ENCODE measurements at places on chromosomes 1 and 21.

GRCh38 chr1:162625679-162626078 lies 6.6 kb upstream of the DDR2 start:
- DNase-seq = no peak

DNA sequence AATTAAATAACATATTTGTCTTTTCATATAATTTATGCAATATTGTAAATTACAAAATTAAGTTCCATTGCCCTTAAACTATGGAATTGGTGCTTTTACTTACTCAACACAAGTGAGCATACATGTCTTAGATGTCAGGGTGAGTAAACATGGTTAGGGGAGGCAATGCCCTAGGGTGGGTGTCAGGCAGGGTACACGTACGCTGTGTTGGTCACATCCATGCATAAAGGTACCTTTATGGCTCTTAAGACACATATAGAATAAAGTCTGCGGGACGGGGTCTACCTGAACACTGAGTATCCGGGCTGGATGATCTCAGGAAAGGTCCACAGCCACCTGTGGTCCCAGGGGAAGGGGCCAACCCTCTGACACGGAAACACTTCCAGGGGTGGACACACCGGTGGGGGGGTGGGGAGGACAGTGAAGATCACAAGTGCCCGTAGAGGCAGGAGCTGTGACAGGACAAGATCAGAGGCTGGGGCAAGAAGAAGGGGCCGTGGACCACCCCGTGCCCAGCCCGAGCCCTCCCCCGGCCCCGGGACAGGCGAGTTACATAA lies 720 bp downstream of the LIN9 start:
- no peak for DNase-seq

DNA sequence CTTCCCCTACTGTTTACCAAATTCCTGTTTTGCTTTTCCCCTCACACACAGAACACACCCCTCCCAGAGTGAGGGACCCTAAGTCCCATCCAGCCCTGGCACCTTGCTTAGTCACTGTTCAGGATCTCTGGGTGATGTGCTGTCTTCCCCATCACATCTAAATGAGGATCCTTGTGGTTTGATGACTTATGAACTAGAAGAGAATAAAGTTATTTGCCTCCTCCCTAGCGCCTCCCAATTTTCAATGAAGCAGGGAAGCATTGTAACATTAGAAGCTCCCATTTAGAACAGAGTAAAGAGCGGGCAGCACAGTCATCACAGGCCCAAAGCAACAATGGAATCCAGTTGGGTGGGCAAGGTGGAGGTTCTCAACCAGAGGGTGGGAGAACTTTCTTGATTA lies 27.0 kb downstream of the DISC1 start:
- no peak for DNase-seq

DNA sequence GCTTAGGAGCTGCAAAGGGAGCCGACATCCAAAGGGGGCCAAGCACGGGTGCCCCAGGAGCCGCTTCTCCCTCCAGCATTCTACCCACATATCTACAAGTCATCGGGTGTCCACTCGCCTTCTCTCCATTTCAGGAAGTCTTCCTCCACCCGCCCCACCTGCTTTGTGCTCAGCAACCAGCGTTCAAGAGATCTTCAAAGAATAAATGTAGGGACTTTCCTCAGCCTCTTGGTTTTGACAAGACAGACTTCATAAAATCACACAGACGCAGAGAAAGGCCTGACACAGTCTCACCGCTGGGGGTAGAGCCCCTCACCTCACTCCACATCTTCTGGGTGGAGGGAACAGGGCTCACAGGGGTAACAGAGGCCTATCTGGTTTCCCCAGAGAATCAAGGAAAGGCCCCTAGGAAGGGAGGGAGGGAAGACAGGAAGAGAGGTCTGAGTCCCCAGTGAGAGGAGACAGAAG lies 49.5 kb downstream of the SSBP3 start:
- no peak for DNase-seq

DNA sequence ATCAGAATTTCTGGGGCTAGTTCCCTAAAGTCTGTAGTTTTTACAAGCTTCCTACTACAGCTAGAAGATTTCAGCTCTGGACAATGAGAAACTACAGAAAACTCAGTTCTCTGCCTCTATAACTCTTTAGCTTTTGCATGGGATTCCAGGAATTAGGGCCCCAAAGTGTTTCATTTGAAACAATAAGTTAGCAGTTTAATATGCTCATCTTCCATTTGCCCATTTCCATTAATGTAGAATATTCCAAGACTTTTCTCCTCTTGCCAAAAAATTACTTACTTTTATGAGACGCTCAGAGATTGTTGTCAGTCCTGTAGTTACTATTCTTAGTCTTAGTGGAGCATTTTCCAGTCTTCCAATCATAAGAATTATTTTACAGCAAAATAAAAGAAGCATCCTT lies 719.9 kb downstream of the ADGRL2 start:
- DNase-seq = no peak

DNA sequence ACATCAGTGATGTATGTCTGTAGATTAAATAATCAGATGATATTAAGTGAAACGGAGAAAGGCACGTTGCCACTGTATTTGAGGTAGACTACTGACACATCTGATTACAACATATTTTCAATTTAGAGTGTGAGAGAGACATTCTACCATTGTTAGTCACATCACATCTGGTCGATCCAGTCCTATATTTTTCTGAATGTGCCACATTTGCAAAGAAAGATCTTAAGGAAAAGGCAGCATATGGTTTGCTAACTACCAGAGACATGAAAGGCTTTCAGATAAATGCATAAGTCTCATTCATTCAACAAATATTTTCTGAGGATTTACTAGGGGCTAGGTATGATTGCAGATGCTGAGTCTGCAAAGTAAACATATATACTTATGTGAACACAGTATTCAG lies 114.3 kb upstream of the RUNX1 start:
- DNase-seq = no peak

DNA sequence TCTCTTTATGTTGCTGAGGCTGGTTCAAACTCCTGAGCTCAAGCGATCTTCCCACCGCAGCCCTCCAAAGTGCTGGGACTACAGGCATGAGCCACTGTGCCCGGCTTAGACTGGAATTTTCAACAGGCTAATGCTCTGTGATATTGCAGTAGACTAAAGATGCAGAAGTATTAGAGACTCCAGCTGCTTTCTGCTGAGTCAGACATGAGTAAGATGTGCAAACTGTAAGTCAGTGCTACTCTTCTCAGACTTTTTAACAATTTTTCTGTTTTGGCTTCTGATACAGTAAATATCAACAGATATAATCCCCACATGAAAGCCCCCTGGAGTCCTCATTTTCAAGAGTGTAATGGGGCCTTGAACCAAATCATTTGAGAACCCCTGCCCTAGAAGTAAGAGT lies 29.3 kb upstream of the NLRP3 start:
- DNase-seq = no peak

DNA sequence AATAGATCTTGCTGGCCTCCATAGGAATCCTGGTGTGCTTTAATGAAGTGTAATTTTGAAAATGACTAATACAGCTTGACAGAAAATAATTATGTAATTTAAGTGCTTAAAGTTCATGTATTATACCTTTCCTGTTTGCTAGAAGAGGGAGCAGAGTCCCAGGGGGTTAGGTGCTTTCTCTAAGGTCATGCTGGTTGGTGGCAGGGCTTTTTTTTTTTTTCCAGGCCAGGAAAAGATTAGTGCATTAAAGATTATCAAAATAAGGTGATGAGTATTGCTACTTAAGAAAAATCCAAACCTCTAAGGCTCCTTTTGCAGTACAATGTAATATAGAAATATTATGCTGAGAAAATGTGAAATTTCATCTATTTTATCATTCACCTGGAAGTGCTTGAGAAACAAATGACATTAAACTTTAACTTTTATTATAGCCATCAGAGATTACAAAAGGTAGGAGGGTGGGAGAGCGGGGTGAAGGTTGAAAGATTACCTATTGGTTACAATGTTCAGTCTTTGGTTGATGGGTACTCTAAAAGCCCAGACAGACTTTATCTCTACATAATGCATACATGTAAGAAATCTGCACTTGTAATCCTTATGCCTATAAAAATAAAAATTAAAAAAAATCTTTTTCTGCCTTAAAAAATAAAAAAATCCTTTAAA lies 110.8 kb downstream of the RABGAP1L start:
- DNase-seq = no peak

DNA sequence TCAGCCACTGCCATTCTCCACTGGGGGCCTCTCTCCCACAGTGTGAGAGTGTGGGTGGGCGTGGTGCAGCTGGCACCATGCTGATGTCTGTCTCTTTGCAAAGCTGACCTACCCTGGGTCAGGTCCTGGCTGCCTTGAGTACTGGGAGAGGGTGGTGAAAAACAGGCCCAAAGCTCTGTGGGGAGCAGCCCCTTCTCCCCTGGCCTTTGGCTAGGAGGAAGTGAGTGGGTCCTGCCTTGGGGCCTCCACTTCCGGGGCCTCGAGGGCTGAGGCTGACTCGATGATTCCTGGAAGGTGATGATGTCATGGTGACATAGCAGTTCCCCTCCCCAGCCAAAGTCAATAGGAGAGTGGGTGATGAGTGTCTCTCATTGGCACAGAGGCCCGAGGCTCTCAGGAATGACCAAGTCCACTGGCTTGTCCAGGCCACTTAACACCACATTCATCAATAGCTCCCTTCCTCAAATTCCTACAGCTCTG lies 53.0 kb downstream of the IER5 start:
- no peak for DNase-seq

DNA sequence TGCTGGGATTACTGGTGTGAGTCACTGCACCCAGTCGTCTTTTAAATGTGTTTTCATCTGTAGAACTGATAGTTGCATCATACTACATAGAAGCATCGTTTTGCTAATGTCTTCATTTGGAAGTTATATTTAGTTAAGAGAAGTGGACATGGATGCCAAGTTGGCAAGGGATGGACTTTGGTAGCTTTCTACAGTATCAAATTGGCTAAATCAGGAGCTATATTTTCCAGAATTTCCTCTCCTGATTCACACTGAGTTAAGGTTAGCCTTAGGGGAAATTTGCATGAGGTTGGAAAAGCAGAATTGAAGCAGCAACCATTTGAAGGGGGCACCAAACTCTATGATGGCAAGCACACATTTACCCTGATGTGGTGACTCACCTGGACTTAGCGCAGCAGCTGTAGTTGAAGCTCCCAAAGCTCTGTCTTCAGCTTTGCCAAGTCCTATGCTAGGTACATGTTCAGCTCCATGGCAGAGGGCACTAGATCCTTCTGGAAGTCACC lies 43.9 kb downstream of the DUSP10 start:
- no peak for DNase-seq

DNA sequence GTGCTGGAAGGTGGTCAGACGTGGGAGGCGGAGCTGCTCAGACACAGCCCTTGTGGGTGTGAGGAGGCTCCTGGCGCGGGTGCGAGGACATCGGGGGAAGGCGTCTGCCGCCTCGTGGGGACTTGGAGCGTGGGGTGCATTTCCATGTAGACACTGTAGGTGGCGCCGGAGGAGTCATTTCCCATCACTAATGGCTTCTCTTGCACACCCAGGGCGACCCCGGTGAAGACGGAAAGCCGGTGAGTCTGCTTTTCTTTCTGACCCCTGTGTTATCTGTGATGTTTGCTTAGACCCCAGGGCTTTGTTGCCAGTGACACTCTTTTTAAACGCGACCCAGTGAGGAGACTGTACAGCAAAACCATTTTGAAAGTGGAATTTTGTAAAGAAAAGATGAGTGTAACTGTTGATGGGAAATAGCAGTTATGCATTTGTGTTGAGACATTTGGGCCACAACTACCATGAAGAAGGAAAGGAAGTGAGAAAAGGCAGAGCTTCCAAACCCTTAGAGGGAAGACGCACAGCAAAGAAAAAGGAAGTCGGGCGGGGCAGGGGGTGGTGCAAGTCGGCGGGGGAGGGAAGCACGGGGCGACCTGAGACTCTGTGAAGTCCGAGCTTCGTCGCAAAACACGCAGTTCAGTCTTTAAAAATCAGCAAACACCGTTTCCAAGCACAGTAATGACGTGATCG lies 64.0 kb downstream of the SLC19A1 start:
- DNase-seq = peak; percentile 38

DNA sequence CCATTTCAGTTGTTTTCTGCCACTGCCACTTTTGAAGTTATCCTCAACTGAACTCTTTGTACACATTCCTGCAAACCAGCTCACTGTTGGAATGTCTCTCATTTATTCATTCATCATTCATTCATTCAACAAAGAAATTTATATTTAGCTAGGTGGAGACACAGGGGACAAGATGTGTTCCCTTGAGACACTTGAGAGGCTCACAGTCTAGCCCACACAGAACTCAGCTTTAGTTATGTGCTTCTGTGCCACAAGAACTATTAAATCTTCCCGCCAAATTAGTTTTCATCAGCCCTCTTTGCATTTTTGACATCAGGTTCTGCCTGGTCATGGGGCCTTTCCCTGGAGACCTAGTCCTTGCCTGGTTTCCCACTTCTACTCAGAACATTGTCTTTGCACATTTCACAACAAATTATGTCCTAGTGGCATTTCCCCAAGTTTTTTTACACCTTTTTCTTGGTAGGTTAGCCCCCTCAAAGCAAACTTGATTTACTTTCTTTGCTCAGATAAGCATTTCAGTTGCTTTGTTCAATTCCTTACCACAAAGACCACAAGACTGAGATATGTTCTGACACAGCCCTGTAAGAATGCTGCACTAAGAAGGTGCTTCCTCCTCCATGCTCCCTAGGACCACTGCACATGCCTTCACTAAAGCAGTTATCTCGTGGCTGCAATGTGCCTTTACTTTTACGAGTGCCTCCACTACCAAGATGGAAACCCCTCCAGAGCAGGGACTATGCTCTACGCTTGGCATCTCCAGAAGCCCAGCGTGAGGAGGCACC lies 31.0 kb downstream of the ILDR2 start:
- no peak for DNase-seq

- no peak for DNase-seq
Measured at GRCh38 chr1:66243548-66244130, 290.3 kb upstream of the SGIP1 start.

DNA sequence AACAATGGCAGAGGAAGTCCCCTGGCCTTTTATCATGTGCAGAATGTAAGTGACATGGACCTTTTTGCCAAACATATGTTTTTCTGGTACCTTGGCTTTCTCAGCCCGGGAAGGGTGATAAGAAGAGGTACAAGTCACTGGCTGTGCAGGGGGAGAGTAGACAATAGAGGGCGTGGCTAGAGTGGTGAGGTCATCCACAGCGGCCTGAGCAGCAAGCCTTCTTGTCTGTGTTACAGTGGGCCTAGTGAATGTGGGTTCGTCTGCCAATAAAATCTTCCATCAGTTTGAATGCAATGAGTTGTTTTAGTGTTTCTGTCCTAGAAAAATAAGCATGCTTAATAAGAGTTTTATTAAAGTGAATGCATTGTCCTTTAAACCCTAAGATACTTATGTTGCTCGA lies 59.0 kb upstream of the PGD start:
- peak; percentile 5 for DNase-seq

Measured in NCI-H748 treated with DMSO at 0.1 percent for 48 hours (cell line).